ENCODE measurements at places on chromosomes 2 and 18.

DNA sequence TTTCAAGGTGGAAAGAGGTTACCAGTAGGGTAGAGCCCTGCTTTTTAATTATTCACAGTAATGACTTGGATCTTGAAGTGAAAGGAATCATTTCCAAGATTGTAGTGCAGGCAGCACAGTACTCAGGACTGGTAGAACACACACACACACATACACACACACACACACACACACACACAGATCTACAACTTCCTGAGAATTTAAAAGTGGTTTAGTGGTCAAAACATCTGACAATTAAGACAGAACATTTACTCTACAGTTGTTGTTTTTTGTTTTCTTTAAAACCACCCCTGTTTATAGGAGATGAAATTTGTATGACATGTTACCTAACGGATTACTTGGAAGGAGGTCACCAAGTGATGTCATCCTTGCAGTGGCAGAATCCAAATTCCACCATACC lies 146.7 kb upstream of the VRK2 start:
- DNase-seq = no peak

- no peak for DNase-seq
Measured at GRCh38 chr2:111896024-111896423, 2.4 kb upstream of the MERTK start.

DNA sequence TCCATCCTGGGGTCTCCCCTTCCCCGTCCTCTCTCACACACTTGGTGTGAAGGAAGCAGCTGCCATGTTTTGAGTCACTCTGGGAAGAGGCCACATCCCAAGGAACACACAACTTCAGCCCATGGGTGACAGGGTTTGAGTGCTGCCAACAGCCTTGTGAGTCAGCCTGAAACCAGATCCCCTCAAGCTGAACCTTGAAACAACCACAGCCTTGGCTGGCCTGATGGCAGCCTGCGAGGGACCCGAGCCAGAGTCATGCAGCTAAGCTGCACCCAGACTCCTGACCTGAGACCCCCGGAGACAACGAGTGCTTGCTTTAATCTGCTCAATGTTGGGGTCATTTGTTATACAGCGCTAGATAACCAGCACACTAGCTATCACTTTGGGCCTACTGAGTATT lies 19.3 kb upstream of the MC2R start:
- no peak for DNase-seq

- DNase-seq = no peak
Measured at GRCh38 chr18:44625386-44625785, 55.3 kb upstream of the SETBP1 start.

GRCh38 chr2:16203069-16203468 lies 262.7 kb downstream of the MYCN start:
- no peak for DNase-seq

DNA sequence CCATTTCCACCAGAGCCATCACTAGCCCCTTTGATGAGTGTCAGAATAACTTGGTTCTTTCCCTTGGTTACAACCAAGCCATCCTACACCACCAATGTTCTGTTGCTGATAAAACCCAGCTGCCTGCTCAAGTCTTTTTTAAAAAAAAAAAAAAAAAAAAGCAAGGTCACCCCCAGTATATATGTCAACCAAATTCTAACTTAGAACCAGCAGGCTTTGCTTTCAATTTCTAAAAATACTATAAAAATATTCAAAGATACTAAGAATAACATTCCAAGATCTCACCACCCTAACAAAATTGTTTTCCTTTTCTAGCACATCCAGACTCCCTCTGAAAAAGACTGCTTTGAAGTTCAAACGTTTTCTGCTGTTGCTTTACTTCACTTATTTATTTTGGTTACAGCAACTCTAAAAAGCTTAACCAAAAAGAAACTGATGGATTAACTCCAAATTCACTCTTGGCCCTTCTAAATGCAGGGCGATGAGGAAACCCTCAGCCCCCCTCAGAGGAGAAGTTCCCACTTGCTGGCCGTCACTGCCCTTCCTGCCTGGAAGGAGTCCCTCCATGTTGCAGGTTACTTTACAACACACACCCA lies 10.9 kb downstream of the UXS1 start:
- DNase-seq = peak; percentile 48

- DNase-seq = no peak
Measured at GRCh38 chr2:236553522-236553921, 16.1 kb upstream of the ACKR3 start.

- no peak for DNase-seq
Measured at GRCh38 chr2:203894262-203894661, 26.7 kb downstream of the CTLA4 start.

DNA sequence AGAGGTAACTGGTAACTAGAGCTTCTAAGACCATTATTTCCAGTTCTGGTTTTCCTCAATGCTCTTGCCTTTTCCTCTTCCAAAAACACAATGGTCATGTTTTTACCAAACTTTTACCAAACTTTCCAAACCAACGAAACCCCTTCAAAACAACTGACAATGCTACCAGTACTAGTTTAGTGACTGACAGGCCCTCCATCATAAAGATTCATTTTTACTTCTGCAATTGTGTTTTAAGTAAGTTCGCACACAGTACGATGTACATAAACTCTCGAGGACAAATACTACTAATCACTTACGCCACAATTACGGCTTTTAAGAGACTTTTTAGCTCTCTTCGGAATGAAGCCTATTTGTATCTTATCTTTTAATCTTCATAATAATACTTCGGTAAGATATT lies 900 bp downstream of the C18orf32 start:
- DNase-seq = no peak

GRCh38 chr18:55047546-55047945 lies 88.3 kb upstream of the CCDC68 start:
- no peak for DNase-seq

GRCh38 chr18:25133879-25134278 lies 218.1 kb downstream of the ZNF521 start:
- DNase-seq = no peak

DNA sequence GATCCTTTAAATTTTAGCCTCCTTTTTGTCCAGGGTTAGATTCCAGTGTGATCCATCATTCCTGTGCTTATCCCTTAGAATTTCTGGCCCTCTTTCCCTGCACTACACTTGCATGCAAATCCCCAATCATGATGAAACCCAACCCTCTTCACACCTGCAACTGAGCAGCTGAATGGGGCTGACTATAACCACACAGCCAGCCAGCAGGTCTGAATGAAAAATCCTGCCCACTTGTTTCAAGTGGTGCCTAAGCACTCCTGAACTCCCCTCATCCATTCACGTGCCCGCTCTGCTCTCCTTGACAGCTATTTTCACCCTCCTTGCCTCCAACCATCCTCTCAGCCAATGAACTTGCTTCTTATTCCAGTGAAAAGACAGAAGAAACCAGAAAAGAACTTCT lies 80.5 kb upstream of the AFF3 start:
- no peak for DNase-seq

GRCh38 chr2:206482123-206482522 lies 38.8 kb downstream of the ADAM23 start:
- DNase-seq = no peak

GRCh38 chr18:68459968-68460367 lies 254.9 kb downstream of the TMX3 start:
- DNase-seq = no peak

- no peak for DNase-seq
Measured at GRCh38 chr2:219514196-219514761, at the start of gene ASIC4. TSS of gene ASIC4 (plus strand) at chr2:219514482. CDS start at chr2:219514725, 243 bp downstream.

DNA sequence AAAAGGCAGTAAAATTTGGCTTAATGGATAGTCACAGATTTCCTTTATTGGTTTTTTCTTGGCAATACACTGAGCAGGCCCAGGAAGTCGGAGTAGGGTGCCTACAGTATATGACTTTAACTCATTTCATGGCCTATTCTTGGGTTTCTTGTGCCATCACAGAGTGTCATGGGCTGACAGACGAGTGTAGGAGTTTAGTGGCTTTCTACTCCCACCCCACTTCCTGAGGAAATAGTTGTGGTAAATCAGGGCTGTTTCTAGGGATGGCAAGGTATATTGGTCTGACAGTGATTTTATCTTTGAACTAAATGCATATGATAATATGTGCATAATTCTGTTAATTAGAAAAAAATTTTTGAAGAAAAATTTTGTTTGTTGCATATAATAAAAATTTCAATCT lies 100.1 kb downstream of the PLCL1 start:
- no peak for DNase-seq

- peak; percentile 24 for DNase-seq
Measured at GRCh38 chr2:11477994-11478393, 12.0 kb upstream of the E2F6 start.

GRCh38 chr2:121910139-121910538 lies 154.7 kb downstream of the TSN start:
- DNase-seq = no peak

DNA sequence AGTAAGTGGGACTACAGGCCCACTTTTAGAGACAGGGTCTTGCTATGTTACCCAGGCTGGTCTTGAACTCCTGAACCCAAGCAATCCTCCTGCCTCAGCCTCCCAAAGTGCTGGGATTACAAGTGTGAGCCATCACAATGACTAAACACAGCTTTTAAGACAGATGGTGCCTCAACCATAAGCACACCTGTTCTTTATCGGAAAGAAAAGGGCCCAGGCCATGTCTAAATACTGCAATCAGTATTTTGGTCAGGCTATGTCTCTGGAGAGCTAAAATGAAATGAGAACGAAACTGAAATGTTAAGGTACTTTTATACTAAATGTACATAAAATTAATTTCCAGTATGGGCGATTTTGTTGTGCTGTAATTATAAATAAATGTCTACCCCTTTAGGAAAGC lies 69.5 kb upstream of the SPTBN1 start:
- DNase-seq = no peak

DNA sequence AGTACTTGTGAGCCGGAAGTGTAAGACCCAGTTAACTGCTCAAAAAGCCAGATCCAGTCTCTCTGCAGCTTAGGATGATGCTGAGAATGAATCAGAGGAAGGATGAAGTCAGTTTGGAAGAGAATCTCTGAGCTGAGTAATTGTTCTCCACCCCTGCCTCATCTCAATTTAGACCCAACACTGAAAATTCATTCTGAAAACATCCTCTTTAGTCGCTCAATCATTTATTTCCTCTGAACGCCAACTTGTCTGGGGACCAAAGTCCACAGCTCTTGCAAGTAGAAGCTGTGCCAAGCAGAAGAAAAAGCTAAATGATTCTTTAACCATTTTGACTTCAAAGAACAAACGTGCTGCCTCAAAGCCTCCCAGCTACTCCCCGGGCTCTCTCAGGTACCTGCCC lies 177.1 kb upstream of the KLHL29 start:
- no peak for DNase-seq

DNA sequence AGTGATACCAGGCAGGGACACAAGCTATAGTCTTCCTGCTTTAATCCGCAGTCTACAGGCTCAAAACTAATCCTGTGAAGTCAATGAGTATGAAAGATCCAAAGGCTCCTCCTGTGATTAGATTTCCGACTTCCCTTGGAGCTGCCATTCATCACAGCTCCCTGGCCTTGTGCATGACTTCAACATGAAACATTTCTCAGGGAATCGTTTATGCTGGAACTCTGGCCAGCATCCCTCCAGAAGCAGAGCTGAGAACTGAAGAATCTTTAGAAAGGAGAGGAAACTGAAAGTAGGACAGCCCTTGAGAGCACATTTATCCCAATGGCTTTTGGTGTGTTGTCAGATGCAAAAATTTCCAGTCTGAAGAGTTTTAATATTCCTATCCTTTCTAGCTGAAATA lies 84.3 kb upstream of the SESTD1 start:
- no peak for DNase-seq

DNA sequence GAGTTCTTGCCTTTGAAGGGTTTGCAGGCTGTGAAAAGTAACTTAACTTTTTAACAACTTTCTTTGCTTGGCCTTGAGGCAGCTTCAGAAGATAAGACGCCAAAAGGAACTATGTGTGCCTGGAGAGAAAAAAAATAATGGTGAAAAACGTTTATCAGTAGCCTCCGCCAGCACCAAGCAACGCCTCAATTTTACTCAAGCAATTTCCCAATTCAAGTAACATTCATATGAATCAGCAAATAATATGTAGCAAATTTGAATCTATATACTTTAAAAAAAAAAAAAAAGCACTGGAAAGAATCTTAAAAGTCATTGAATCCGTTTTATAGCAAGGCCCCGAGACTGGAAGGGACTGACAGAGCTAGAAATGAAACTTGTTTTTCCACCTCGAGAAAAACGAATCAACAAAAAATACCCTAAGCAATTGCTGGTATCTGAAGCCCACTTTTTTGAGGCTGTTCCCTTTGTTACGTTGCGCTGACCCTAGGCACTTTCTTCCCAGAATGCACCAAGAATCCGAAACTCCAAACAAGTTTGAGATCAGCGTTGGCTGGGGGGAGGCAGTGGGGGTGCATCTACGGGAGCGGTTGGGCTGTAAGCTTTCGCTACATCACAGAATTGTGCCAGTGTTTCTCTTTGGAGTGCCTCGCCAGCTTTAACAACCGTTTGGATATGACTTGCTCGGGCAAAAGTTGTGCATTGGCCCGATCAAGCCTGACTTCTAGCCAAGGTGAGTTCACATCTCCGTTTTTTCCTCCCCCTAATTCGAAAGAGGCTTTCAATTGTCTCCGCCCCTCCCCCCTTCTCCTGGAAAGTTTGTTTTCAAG lies 2.7 kb upstream of the TGIF1 start:
- DNase-seq = no peak

- DNase-seq = no peak
Measured at GRCh38 chr18:78813936-78814710, 165.5 kb upstream of the SALL3 start.

DNA sequence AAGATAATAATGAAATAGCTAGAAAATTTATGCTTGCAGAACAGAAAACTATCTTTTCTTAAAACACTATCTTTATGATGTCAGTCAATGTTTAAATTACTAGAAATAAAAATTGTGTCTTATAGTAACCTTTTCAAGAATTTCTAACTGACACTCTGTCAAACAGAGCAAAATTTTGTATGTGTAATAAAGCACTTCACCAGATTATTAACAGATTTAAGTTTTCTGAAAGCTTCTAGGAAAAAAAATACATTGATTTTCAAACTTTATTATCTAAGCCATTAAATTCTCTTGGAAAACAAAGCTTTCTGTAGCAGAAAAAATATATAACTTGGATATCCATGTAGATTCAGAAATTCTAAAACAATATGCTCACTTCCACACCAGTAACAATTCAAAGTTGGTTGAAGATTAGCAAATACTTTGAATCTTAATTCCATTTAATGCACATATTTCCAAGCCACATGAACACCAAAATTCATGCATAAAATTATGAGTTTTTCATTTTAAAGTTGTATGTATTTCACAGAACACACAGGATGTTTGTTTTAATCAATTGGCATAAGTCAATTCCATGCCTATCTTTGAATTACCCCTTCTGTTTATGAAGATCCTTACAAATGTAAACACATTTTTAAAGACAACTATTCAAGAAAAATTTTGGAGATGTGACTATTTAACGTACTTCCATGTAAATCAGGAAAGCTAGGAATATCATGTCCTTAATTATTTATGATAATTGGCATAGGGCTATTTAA lies 19.9 kb downstream of the FN1 start:
- DNase-seq = no peak
